ENCODE measurements at places on chromosomes 7 and 10. TPM values are rescaled to one million over a fixed set of nuclear protein-coding genes. Genes with fewer than 3 reads are reported as not detected.

Gene CYP2C18
- total RNA-seq: not detected

Gene APBB1IP
- total RNA-seq: 0.06 TPM

Gene DENND2A
- total RNA-seq: under 0.01 TPM

Gene LIPM
- not detected for total RNA-seq

Gene XRCC2
- total RNA-seq: 3.1 TPM

Gene BTBD16
- not detected for total RNA-seq

Gene CACNB2
- total RNA-seq: not detected

Gene TRIL
- total RNA-seq: 32.7 TPM

Gene WDFY4
- total RNA-seq: 1.5 TPM

Gene LRRN3
- total RNA-seq: under 0.01 TPM

Gene NUTM2E
- not detected for total RNA-seq

Gene PTPN12
- 82.3 TPM for total RNA-seq

Gene NRAP
- not detected for total RNA-seq

Gene TAS2R41
- not detected for total RNA-seq

Gene ZC3HAV1L
- total RNA-seq: 23.1 TPM

Gene ARID5B
- total RNA-seq: 5.5 TPM

Gene ZNF727
- total RNA-seq: not detected

Gene RAMP3
- total RNA-seq: 0.81 TPM

Gene NAT16
- total RNA-seq: not detected

Gene SLC35G1
- 4.9 TPM for total RNA-seq

Gene HGF
- 0.82 TPM for total RNA-seq

Gene SEC24C
- 115 TPM for total RNA-seq

Gene NEUROG3
- not detected for total RNA-seq

Gene NXPH1
- not detected for total RNA-seq

Gene CUL1
- 58.0 TPM for total RNA-seq

Gene TMEM270
- total RNA-seq: not detected

Gene HOXA7
- 1.5 TPM for total RNA-seq

Gene TSPAN33
- total RNA-seq: under 0.01 TPM

Gene LIPF
- not detected for total RNA-seq

Gene CUZD1
- 1.1 TPM for total RNA-seq

Gene SLC13A4
- not detected for total RNA-seq

Data from bladder microvascular endothelial cell (primary cell).